Central memory CD8-positive, alpha-beta T cell (primary cell): ENCODE measurements at places on chromosomes 12 and 14.

DNA sequence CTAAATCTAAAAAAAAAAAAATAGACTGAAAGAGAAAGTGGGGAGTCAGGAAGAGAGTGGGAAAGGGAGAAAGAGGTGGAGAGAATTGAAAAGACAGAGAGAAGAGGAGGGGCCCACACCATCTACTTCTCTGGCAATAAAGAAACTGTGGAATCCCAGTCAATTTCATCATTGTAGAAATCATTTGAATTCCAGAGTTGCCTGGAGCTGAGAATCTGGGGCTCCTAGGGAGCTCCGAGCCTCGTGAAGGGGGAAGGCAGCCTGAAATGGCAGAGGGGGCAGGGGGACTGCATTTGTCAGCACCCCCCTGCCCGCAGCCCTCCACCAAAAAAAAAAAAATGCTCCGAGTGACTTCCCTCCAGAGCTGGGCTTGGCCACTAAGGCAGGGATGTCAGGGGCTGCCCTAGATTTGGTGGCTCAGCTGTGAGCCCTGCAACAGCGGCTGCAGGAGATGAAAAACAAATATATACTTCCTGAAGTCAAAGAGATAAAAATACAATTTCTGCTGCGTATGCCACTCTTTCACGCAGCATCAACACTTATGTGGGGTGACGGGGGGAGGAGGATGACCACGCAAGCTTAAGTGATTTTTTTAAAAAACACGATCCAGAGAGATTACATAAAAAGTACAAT lies 80.5 kb downstream of the BCL11B start:
- DNase-seq: no peak

GRCh38 chr14:73250781-73251500 lies 13.6 kb downstream of the PAPLN start:
- DNase-seq: no peak

GRCh38 chr12:105317942-105318621 lies 12.4 kb upstream of the C12orf75 start:
- no peak for DNase-seq

DNA sequence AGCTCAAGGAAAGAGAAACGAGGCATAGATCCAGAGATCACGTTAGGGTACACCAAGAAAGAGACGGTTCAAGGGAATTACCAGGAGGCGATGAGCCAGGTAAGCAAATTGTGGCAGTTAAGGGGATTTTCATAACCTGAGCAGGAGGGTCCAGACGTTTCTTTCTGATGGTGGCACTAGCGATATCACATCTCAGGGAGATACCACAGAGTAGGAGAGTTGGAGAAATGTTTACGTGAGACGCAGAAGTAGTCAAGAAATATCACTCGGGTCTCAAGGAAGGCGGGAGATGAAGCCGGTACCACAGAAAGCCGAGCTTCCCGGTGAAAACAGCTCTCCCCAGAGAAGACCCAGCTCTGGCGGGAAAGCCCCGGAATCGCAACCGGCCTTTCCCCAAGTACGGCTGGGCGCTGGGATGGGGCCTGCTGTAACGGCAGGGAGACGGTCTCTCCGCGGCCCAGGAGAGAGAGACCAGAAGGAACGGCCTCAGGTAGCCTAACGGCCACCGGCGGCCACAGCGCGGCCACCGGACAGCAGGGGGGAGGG lies 485 bp downstream of the SENP1 start:
- peak; percentile 28 for DNase-seq

DNA sequence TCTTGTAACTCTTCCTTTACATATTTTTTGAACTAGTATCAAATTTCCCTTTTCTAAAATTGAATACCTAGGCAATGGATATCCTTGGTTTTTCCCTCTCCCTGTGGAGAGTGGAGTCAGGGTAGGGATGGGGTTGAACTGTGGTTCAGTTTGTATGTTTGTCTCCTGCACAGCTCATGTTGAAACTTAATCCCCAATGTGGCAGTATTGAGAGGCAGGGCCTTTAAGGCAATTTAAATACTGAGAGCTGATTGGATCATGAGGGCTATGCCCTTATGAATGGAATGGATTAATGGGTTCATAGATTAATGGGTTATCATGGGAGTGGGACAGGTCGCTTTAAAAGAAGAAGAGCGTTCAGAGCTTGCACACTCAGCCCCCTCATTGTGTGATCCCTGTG lies 127.2 kb upstream of the RGS6 start:
- DNase-seq: no peak

DNA sequence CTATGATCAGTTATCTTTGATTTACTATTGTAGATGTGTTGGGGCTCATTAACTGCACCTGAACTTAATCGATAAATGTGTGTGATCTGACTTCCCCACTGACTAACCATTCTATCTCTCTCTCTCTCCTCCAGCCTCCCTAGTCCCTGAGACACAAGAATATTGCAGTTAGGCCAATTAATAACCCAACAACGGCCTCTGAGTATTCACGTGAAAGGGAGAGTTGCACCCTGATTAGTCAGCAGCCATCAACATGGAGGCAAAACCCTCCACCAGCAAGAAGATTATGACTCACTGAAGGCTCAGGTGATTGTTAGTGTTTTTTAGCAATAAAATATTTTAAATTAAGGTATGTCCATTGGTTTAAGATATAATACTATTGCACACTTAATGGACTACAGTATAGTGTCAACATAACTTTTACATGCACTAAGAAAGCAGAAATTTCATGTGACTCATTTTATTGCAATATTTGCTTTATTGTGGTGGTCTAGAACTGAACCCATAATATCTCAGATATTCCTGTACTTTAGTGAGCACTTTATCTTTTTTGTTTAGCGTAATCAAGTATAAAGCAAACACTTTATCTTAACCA lies 77.1 kb upstream of the PTGDR start:
- DNase-seq: no peak

DNA sequence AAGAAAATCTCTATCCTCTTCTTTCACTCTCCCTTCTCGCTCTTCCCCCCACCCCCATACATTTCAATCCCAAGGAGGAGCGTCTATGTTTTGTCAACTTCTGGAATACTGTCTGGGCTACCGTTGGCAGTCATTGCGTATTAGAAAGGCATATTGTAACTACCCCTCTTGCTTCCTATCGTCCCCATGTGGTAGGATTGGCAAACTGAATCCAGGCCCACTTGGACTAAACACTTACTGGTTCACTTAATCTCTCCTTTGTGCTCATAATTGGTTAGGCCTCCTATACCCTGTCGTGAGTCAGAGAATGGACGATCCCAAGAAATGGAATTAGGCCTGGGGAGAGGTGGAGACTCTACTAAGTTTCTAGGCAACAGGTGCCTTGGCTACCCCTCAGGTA lies 68.8 kb upstream of the SLC8A3 start:
- DNase-seq: no peak
